Bronchial epithelial cell (primary cell): ENCODE measurements at places on chromosomes 1 and 21.

DNA sequence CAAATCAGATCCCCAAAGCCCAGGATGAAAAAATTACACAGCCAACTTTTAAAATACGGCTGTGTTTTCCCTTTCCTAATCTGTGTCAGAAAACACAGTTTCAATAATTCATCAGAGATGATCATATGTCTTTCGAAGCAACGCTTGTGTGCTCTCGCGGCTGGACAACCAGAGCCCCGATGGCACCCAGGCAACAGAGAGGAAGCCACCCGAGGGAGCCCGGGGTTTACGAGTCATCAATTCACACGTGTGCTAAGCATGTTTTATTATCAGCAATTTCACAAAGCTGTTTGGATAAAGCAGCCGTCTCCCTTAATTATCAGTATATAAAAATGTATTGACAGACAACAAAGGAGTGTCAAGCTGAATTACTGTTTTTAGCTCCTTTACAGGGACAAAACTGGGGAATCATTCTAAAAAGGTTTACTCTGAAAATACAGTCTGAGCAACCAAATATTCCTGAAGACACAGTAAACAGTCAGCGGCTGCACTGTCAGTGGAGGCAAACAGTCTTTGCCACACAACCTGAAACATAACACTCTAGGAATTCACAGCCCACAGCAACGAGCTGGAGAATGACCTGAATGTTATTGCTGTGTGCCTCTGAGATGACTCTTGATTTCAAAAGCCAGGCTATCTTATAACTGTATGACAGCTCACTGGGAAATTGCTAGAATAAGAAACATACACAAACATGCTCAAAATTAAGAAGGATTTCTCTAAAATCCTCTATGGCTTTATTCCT, 201.0 kb downstream of the SIPA1L2 start:
- DNase-seq, result no peak

- DNase-seq, result peak; percentile 93
Measured at GRCh38 chr1:92567211-92567868, 80.6 kb upstream of the GFI1 start.

DNA sequence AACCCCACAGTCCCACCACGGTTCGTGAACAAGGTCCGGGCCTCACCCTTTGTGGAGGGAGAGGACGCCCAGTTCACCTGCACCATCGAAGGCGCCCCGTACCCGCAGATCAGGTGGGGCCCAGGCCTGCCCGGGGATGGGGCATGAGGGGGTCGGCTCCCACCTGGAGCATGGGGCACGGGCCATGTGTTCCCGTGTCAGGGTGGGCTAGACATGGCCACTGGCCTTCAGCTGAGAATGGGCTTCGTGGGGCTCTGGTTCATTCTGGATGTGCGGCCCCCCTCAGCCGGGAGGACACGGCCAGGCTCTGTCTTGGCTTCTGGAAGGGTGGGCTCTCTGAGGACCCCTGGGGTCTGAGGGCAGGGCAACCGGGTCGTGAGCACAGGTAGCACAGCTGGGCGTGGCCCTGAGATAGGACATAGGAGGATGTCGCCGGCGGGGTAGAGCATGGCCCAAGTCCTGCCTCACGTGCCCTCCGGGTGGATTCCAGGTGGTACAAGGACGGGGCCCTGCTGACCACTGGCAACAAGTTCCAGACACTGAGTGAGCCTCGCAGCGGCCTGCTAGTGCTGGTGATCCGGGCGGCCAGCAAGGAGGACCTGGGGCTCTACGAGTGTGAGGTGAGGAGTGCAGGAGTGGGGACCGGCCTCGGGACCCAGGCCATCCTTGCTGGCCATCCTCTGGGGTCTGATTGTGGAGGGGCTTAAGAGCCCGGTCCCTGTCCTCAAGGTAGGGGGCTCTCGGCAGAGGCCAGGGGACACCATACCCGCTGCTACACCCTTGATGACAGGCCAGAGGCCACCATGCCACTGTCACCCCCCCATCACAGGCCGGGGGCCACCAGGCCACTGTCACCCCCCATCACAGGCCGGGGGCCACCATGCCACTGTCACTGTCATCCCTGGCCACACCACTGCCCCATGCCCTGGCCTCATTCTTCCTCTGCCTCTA, 55.5 kb downstream of the TRIM11 start:
- DNase-seq, result no peak

DNA sequence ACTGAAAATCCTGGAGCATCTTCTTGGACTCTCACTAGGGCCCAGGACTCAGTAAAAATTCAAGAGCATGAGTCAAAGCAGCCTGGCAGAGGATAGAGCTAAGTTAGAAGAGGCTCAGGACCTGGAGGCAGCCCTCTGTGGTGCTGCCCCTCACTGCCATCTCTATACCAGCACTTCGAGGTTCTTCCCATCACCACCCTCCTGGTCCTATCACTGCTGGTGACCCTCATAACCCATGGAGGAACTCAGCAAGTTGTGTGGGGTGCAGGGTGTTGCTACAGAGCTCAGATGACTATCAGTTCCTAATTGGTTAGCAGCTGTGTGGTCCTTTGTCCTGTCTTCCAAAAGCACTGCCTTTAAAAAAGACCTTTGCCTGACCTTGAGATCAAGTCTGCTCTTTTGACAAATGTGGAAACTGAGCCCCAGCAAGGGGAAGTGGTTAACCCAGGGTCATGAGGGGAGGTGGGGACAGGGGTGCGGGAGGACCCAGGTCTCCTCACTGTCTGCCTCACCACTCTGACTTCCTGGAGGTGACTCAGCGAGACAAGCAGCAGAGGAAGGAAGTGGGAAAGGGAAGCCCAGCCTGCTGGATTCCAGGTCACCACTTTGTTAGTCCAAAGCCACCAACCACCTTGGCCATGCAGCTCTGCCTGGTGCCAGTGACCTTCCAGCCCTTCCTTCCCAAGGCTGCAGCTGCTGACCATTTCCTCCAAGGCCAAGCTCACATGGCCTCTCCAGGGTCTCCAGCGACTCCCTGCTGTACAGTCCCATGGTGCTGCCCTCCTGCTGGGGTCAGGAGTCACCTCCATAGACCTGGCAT, 199.4 kb upstream of the EDN2 start:
- peak; percentile 46 for DNase-seq

- no peak for DNase-seq
Measured at GRCh38 chr1:66397192-66397591, 136.8 kb upstream of the SGIP1 start.

- DNase-seq, result no peak
Measured at GRCh38 chr1:209641832-209642172, 10.4 kb downstream of the LAMB3 start.

DNA sequence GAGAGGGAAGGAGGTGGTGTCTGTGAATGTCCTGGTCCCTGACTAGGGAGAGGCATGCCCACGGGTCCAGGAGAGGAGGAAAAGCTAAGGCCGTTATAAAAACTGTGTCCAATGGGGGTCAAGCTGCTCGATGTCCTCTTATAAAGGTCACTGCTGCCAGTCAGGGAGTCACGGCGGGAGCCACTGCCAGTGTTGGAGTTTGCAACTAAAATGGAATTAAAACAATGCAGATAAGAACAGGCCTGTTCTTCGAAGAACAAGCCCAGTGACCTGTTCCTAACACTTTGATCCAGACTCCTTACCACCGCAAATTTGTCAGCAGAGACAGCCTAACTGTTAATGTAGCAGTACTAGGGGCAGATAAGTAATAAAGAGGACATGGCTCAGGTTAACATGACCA, 56.1 kb upstream of the SDC3 start:
- DNase-seq, result no peak

GRCh38 chr1:221317537-221317936, 424.4 kb downstream of the DUSP10 start:
- no peak for DNase-seq

DNA sequence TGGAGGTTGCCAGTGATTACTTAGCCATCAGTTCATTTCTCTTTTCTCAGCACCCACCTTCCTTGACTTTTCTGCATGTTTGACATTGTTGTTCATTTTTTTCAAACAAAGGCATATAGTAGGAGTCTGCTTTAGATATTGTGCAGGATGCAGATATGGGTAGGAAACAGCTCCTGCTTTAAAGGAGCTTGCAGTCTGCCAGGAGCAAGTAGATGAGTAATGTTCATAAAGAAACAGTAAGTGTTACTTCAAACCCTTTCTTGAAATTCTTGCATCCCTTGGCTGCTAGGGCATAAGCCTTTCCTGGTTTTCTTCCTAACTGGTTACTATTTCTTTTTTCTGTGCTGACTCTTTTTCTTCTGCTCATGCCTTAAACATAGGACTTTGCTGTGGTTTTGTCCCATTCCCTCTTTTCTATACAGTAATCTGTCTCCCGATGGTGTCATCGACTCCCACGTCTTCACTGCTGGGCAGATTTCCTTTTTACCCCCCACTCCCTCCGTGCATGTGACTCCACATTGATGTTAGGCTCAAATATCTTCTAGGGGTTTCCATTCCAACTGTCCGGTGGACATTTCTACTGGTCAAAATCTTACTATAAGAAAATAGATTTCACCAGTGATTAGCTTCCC, 20.4 kb downstream of the PTGFRN start:
- no peak for DNase-seq

GRCh38 chr1:203052601-203053000, 26.3 kb downstream of the PPFIA4 start:
- no peak for DNase-seq

GRCh38 chr1:150066838-150067183, 765 bp upstream of the VPS45 start:
- DNase-seq, result no peak

GRCh38 chr1:150846473-150847146, 29.8 kb downstream of the ARNT start:
- no peak for DNase-seq

DNA sequence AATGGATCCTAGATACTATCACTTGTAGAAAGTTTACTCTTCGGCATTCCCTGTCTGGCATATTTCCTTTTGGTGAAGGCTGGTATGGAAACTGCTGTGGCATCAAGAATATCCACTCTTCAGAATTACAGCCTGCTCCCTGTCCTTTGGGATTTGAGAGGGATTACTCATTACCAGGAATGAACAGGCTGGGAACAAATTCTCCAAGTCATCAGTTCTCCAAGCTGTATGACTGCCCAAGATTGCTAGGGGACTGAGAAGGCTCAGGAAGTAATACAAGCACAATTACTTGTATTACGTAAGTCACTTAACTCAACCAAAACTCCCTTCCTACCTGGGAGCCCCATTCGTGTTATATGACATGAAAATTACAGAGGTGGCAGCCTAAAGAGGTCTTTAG, 49.6 kb downstream of the CD58 start:
- peak; percentile 71 for DNase-seq

- DNase-seq, result peak; percentile 69
Measured at GRCh38 chr1:246773213-246773641, 49.0 kb downstream of the SCCPDH start.

- DNase-seq, result no peak
Measured at GRCh38 chr1:54107131-54107530, 45.7 kb downstream of the CDCP2 start.

- DNase-seq, result no peak
Measured at GRCh38 chr1:68117416-68117815, 67.0 kb upstream of the DIRAS3 start.

DNA sequence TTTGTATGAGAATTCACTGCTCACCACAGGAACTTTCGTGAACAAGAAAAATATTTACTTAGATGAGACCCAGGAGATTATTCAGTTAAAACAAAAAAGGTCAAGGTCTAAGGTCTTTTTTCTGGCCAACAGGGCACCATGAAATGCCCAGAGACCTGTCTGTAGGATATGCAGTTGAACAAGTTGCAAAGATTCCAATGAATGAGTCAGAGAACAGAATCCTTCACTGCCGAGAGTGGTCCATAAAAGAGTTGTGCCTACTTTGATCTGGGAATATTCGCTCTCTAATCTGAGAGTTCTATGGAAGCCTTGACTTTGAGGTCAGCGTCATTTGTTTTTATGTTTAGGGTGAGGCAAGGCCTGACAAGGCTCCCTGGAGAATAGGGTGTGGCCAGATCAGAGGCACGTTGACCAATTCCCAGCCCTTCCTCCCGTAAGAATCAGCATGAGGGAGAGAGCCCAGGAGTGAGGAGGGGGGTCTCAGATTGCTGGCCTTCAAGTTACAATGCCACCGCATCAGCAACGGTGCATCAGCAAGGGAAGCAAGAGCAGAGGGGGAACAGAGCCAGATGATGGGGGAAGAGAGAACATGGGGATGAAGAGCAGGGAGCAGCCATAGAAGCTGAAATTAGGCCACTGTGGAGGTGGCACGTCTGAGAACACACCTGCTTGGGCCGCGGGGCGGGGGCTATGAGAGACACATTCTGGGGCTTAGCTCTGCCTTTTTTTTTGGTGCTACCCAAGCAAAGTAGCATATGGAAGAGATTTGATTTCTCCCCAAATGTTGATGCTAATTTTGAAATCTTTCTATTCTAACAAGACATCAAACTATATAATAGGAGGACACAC, 206.4 kb upstream of the RAB4A start:
- no peak for DNase-seq

- DNase-seq, result peak; percentile 88
Measured at GRCh38 chr21:16194095-16194787, 464.5 kb downstream of the USP25 start.

GRCh38 chr1:109316506-109316905, 9.7 kb upstream of the MYBPHL start:
- DNase-seq, result no peak

DNA sequence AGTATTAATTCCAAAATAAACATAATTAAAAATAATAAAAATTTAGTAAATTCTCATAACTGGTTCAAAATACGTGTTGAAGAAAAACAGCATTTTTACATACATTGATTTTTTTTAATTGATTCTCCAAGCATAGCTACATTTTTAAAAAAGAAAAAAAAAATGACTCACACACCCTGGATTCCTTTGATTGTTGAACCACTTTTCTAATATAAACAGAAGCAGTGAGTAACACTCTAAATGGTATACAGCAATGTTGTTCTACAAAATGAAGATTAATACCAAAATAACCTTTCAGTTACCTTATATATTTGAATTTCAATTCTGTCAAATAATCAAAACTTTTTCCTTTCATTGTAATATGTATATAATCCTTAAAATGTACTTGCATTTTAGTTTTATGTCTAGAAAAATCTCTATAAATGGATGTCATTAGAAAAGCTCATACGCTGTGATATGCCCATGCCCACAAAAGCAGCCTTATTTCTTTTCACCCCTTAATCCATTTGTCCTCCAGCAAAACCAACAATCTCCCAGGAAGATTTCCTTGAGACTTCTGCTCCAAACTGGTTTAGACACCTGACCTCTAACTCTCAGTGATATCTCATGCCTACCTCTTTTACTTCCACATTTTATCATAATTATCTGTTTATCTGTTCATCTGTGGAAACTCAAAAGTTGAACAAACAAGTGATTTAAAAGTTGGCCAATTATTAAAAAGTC, 246.4 kb upstream of the NR5A2 start:
- DNase-seq, result peak; percentile 72

GRCh38 chr1:56754708-56755479, 64.3 kb downstream of the FYB2 start:
- DNase-seq, result no peak

GRCh38 chr1:94100785-94101612, 19.9 kb downstream of the ABCA4 start:
- no peak for DNase-seq
